ENCODE measurements at places on chromosomes 3 and 15. TPM values are rescaled to one million over a fixed set of nuclear protein-coding genes. Genes with fewer than 3 reads are reported as not detected.

P2RY13 gene
- total RNA-seq = not detected

DNA sequence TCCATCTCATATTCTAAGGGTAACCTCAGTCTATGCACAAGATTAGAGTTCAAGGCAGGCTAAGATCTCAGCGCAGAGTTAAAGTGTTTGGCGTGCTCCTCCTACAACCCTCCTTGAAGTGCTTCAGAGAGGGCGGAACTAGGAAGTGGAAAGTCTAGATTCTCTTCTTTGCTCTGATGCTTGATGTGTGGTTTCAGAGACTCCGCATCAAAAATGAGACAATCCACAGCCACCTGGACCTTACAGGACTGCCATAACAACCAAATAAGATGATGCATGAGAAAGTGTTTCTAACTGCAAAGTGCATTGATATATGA, 161.3 kb upstream of the ATP11B start:
- no peak for DNase-seq

ACVR2B gene
- 2.8 TPM for total RNA-seq

SV2B gene
- not detected for total RNA-seq

DNA sequence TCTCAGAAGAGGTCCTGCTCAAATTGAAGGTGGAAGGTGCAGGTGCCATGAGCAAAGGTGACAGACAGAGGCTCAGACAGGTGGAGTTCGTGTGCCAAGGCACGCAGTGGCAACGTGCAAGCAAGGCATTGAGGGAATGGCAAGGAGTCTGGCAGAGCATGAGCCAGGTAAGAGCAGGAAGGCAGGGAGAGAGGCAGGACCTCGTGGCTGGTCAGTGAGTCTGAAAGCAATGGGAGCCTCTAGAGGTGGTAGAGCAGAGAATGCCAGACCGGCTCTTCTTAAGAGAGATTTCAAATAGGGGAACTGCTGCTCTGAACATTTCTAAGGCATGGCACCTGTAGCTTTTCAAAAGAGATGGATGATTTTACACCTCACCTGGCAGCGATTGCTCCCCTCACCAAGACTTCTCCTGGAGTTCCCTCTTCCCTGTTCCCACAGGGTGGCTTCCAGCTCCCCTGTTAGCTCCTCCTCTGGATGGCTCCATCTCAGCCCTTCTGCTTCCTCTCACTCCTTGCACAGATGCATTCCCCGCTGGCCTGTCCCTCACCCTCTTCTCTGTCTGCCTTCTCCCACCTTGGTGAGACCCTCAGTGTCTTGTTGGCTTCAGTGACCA, 2.7 kb downstream of the MYO5C start:
- DNase-seq = no peak

ATXN7 gene
- total RNA-seq = 17.3 TPM

GOLGA6L7 gene
- not detected for total RNA-seq

DNA sequence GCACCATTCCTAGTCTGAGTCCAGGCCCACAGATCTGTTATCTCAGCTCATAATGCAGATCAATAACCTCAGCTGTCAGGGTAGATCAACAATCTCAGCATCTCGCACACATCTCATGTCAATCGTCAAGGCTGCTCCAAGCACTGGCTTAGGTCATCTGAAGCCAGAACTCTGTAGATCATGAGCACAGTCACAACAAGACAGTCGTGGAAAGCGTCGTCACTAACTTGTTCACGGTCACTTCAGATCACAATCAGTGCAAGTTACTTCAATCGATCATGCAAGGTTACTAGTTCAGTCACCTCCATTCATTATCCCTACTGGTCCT, 71.8 kb downstream of the RBPMS2 start:
- no peak for DNase-seq

DNA sequence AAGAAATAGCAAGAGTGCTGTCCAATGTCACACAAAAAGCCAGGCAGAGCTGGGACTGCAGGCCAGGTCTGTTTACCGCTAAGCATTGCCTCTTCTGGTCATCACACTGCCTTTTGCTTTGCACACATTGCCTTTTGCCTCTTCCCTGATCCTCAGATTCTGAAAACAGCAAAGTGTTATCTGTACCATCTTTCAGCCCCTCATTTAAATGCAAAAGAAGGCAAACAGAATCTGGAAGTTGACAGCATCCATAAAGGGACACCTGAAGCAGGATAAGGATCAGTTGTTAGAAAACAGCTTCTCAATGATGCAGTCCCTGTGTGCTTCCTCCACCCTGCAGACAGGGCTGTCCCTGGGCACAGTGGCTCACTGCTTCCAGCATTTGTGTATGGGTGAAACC, 106.7 kb upstream of the RAD18 start:
- DNase-seq = no peak

- no peak for DNase-seq
Measured at GRCh38 chr15:56168394-56168793, 75.3 kb downstream of the RFX7 start.

DNA sequence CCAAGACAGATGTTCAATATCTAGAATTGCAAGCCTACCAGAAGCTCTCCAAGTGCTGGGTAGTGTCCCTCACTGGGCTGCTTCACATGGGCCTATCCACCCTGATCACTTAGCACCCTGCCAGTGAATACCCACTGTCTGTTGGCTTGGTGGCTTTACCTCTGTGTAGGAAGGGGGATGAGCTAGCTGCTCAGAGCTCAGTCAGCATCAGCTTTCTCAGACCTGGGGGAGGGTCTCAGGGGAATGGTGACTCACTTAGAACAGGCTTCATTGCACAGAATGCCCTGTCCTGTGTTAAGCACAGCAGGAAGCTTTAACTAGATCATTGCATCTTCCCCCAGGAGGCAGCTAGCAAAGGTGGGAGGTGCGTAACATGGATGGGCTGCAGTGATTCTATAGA, 209.8 kb downstream of the PDCD6IP start:
- no peak for DNase-seq

DNA sequence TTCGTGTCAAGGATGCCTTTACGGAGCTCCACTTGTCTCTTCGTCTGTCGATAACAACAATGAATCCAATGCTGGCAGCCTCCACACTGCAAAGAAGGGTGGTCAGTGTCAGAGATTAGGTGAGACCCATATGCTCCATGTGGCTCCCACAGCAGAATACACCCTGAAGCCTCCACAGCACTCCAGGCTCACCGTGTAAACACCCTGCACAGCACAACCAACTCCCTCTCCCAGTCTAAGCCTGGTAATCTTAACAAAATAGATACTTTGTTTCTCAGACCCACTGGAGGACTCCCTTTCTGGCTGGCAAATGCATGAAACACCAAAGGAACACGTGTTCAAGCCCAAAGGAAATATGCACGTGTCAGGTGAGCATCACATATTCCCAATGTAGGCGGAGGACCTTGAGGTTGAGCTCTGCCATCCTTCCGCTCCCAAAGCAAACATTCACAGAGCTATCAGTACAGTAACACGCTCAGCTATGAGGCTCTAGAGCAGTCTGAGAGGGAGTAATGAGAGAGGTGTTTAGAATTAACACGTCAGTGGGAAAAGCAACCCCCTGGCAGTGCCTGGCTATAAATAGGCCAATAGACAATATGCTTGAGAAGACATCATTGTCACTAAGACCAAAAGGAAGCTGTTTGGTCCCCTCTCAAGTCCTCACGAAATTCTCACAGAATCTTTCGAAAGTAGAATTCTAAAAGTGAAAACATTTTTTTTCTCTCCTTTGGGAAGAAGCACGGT, 86.7 kb downstream of the MCF2L2 start:
- DNase-seq = no peak

PTPRG gene
- total RNA-seq = 0.74 TPM

TRH gene
- not detected for total RNA-seq

- no peak for DNase-seq
Measured at GRCh38 chr3:45525146-45525919, 69.2 kb upstream of the LIMD1 start.

DNA sequence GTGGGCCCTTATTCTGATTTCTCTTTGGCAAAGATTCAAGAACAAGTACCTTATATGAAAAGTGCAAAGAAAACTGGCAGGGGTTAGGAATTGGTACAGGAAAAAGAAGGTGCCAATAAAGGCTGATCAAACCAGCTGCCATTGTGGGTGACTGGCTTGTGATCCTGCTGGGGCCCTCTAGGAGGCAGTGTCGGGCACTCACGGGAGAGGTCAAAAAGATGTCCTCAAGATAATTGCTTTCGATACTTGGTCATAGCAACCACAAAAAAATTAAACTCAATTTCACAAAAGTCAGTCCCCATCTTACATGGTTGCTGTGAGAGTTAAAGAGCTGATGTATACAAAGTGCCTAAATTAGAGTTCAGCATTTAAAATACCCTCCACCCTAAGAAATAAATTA, 31.0 kb upstream of the CAV3 start:
- DNase-seq = no peak

CXCR6 gene
- total RNA-seq = not detected

C3orf70 gene
- 0.10 TPM for total RNA-seq

DNA sequence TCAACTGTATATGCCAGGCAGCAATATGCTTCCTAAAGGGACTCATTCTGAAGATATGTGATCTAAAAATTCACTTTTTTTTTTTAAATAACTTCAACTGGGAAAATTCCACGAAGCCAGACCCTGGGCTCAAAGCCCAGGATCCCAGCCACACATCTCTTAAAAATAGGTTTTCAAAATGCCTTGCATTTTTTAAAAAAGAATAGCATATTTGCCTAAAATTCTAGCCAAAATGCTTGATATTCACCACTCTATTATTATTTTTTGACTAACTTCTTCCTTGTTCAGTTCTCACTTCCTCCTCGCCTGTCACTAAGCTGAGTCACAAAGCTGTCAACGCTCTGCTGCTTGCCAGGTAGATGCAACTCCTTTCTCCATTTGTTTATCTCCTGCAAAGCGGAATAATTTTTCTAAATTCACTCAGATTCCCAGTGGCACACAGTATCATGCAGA, 28.0 kb upstream of the VGLL4 start:
- no peak for DNase-seq

DNA sequence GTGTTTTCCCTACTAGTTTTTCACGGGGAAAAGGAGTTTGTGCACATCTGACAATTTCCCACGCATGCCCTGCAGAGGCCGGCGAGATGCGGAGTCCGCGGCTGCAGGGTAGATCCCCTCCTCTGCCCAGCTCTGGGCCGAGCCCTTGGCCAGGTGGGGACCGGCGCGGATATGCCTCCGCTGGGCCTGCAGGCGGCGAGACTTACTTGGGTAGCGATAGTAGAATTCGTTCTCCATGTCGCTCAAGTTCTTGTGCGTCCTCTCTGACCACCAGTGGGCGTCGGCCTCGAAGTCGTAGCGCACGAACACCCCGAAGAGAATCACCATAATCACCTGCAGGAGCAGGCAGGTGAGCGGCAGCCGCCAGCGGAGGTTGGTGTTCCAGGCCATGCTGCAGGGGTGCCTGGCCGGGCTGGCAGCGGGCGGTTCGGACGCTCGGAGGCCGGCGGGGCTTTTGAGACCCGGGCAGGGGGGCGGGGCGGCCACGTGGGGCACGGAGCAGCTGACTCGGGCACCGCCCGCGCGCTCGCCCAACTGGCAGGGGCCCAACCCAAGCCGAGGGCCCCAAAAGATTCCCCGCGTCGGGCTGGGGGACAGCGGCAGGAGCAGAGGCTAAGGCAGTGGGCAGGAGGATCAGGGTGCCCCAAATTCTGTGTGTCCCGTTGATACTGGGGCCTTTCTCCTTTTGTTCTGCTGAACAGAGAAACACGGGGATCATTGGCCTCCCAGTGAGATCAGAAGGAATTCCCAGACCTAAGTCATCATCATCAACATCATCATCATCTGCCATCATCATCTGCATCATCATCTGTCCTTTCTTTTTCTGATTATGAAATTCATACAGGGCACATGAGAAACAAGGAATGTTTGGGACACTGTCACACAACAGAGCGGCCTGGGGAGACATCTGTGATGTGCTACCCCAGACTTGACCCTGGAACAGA, at the start of gene RHCG:
Gene RHCG (minus strand): TSS at position 429 of the 944 bp plus-strand sequence. CDS start 39 bp downstream, at position 390.
- no peak for DNase-seq

- no peak for DNase-seq
Measured at GRCh38 chr3:99242271-99242670, 340.8 kb upstream of the DCBLD2 start.

Measured in Panc1 (cell line).